ENCODE measurements at places on chromosomes 1 and 21.

- no peak for DNase-seq
Observed at GRCh38 chr1:233998891-233999290, 94.4 kb downstream of the SLC35F3 start.

- no peak for DNase-seq
Observed at GRCh38 chr1:92004129-92004528, 25.7 kb upstream of the EPHX4 start.

DNA sequence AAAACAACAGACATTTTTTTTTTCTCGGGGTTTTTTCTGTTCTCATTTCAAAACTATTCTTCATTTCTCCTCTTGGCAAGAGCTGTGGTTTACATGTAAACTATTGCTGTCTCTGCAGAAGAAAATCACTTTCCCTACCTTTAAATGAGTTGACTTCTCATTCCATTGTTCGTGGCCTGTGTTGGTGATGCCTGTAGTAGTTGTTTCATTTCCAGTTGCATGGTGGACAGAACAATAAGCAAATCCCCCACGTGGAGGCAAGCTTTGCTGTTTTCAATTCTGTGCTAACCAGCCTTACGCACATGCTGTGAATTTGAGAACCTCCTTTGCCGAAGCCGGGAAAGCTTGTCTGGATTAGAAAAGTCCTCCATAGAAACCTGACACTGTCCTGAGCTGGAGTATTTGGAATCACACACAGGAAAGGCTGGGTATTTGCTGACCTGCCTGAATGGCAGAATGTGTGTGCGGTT is 26.2 kb upstream of the MAP3K7CL start:
- DNase-seq: no peak

DNA sequence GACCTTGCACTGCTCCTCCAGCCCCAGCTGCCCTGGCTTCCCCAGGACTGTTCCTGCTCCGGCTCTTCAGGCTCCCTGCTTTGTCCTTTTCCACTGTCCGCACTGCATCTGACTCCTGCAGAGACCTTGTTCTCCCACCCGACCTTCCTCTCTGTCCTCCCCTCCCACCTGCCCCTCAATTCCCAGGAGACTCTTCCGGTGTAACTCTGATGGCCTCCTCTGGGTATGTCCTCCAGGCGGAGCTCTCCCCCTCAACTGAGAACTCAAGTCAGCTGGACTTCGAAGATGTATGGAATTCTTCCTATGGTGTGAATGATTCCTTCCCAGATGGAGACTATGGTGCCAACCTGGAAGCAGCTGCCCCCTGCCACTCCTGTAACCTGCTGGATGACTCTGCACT is 550 bp downstream of the ACKR1 start:
- no peak for DNase-seq

DNA sequence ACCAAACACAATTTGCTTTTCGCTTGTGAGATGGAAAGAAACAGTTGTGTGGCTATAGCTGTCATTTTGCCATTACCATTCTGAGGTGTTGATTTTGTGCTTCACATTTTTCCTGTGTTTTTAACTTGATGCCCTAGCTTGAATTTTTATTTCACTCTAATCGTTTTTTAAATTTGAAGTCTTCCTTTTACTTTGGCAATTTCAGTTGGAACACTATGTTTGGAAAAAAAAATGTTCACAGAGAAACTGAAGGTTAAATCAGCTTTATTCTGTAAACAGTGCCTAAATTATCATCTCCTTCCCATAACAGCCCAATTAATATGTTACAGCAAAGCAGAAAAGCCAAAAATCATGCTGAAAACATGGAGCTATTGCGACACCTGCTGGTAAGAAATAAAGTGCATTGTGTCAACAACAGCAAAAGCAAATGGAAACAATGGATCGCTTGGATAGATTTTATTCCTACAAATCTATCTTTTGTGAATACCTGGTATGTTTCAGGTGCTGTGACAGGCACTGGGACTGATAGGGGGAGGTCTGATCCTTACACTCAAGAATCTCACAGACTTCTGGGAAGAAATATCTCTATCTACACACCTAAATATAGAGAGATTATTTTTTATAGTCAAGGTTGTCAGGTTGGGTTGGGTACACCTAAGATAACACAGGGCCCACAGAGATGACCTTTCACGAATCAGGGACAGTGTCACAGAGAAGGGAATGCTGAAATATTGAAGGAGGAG is 16.2 kb upstream of the ERICH3 start:
- no peak for DNase-seq
